ENCODE measurements at places on chromosomes 3 and 15.

DNA sequence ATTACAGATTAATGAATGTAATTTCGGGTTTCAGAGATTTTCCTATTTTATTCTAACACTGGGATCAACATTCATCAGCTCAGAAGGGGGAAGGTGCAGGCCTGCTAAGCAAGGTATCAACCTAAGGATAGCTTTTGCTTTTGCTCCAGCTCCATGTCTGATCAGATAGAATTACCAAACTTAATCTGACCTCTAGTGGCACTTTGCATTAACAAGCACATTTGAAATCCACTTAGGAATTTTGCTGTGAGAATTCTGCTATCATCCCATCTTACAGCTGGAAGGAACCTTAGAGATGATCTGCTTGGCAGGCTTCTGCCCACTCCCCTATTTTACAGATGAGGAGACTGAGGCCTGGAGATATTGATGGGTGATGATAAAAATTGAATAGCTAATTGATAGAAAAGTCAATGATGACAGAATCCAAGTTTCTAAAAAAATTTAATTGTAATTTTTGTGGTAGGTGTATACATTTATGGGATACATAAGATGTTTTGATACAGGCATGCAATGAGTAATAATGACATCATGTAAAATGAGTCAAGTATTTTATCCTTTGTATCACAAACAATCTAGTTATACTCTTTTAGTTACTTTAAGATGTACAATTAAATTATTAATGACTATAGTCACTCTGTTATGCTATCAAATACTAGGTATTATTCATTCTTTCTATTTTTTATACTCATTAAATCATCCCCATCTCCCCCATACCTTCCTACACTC, 209.2 kb upstream of the ZPLD1 start:
- DNase-seq = peak; percentile 58

DNA sequence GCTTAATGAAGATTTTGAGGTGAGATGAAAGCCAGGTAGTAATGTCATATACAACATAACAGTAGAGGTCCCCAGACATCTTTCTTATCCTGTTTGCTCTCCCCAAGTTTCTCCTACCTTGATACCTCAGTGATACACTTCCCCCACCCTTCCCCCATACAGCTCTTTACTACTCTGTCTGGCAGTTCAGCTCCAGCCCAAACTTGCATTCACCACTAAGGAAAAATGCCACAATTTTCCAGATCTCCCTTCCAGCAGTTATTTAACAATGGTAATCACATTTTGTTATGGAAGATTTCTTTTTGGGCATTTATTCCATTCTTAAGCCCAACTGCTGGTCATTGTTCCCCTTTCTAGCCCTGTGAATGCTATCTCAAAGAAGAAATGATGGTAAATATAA, 34.9 kb upstream of the ITGA11 start:
- DNase-seq = no peak

- DNase-seq = no peak
Measured at GRCh38 chr3:197580253-197580691, 24.5 kb upstream of the BDH1 start.

DNA sequence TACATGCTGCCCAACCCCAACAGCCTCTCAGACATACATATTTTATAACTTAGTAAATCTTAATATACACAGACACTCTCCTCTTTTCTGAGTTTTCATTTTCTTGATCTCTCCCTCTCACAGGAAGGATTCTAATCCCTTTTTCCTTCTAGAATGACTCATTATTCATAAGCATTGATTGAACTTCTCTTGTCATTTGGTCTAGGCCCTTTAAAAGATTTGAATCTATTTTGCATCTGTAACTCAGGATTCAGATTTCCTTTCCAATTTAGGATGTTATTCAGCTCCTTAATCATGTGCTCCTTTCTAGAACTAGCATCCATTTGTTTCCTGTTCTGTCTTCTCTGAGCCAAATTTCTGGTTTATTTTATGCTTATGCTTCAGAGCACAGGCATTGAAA, 624.5 kb upstream of the SGO1 start:
- DNase-seq = no peak

- DNase-seq = no peak
Measured at GRCh38 chr3:186251948-186252619, 110.0 kb downstream of the DGKG start.

- DNase-seq = no peak
Measured at GRCh38 chr3:85475346-85475745, 516.6 kb downstream of the CADM2 start.

DNA sequence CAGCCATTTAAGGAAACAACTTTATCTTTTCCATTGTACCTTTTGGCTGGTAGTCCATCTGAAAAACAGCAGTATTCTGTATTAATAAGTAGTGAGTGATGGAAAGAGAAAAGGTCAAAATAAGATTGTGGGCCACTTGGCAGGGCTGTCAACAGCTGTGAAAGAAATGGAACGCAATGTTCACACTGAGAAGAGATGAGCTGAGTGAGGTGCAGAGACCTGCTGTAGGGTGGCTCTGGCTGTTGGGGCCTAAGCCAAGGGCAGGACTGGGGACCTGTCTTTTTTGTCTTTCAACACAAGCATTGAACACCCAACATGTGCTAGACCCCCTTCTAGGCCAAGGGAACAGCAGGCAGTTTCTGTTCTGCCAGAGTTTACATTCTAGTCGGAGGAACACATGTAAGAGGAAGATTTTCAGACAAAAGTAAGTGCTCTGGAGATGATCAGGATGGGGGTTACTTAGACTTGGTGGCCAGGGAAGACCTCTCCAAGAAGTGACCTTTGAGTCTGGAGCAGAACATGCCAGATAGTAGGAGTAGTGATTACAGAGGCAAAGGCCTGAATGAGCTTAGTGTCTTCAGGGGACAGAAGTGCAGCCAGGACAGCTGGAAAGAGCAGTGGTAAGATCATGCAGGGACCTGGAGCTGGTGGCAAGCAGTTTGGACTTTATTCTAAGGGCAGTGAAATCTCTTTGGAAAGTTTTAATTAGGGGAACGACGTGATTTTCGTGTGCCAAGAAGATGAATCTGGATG, 29.6 kb downstream of the TSEN2 start:
- no peak for DNase-seq

DNA sequence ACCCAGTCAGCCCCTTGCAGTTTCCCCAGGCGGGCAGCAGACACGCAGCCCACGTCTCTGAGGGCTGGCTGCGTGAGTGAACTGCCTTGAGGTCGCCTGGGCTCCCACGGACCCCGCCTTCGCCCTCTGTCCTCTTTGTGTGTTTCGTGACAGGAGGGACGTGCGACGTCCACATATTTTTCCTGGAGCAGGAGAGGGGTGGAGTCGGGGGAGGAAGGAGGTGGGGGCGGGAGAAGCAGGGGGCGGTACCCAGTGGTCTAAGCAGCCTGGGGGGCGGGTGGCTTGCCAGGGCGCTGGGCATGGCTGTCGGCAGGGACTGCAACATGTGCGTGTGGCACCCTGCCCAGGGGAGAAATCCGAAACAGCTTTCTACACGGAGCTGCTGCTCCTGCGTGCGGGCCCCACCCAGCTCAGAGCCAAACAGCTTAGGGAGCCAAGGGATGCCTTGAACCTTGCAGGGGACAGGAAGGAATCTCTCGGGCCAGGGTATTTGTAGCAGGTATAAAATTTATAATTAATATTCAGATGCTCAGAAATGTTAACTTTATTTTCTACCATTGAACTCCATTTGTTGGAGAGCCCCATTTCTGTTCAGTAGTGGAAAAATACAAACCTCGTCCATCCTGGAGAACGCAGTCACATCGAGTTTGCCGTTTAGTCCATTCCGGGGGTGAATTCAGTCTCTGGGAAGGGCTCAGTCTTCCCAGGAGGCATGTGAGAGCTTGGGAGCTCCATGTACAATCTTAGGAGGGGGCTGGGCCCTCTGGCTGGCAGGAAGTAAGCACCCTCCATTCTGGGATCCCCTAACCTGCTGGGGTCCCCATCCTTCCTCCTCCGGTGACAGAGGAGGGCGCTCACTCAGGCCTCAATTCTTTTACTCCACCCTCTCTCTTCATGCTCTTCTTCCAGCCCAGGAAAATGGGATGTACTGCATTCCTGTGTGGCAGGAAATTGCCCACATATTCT, 79.1 kb upstream of the MEF2A start:
- DNase-seq = peak; percentile 80

DNA sequence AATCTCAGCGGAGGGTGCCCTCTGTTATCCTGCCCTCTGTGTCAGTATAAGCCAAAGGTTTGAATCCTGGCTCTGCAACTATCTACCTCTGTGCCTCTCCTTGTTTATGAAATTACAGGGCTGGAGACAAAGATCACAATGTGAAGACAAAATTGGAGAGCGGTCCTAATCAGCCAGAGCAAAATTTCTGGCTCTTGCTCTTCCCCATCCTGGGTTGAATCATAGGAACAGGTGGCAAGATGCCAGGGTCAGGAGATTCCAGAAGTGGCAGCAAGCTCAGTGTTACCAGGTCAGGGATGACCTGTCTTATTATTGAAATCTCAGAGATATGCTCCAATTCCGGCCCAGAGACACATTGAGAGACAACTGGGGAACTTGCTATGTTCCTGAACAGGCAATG, 2.3 kb upstream of the CCR2 start:
- no peak for DNase-seq

Measured in muscle of back (tissue), 13 donors.